ENCODE measurements at places on chromosomes 7 and 10.

- DNase-seq = peak; percentile 37
Observed at GRCh38 chr10:94630017-94630688, 53.4 kb upstream of the CYP2C18 start.

GRCh38 chr7:75915416-75916156 is 631 bp downstream of the POR start:
- DNase-seq = peak; percentile 53

- no peak for DNase-seq
Observed at GRCh38 chr10:14684354-14684753, 90.3 kb downstream of the FAM107B start.

DNA sequence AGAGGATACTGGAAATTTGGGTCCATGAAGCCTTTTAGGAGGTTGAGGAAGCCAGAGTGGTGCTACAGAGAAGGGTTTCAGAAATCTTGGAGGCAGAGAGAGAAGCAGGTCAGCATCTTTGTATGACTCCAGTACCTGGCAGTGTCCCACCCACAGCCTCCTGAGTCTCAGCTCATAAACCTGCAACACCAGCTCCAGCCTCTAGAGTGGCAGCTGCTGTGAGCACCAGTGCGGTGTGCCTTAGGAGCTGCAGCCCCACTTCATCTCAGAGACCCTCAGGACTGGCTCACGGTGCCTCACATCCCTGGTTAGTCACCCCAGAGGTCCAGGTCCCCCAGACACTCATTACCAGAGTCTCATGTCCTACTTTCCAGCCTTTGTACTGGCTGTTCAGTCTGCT is 84.8 kb upstream of the PRKAR2B start:
- peak; percentile 3 for DNase-seq

GRCh38 chr10:52927678-52928077 is 155.1 kb upstream of the MBL2 start:
- DNase-seq = no peak

DNA sequence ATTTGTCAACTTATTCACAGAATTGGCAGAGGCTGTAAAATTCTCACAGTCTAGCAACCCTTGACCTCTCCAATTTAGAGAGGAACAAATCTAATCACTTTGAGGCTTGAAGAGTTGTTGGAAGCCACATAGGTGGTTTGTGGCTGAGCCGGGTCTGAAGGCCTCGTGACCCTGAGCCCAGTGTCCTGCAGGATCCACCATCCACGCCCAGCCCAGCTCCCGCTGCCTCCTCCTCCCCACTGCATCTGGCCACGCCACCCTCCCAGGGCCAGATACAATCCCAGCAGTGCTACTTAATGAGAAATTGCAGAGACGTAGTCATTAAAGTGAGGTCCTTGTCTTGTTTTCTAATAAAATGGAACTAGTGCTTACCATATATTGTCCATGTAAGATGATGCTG is 81.4 kb upstream of the SHH start:
- DNase-seq = no peak

DNA sequence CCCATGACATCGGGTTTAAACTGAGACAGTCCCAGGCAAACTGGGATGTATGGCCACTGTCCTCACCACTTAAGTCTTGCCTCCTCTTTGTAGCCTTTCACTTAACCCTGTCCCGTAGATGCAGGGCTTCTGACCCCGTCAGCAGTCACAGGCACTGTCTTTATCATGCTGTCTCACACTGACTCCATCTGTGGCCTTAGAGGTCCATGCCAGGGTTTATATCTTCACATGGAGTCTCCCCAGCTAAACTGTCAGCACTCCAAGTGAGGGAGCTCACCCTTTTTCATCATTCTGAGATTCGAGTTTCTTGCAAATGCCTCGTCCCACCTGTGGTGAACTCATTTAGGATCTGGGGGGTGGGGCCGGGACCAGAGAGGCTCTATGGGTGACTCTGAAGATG is 2.8 kb downstream of the FKBP6 start:
- DNase-seq = no peak

DNA sequence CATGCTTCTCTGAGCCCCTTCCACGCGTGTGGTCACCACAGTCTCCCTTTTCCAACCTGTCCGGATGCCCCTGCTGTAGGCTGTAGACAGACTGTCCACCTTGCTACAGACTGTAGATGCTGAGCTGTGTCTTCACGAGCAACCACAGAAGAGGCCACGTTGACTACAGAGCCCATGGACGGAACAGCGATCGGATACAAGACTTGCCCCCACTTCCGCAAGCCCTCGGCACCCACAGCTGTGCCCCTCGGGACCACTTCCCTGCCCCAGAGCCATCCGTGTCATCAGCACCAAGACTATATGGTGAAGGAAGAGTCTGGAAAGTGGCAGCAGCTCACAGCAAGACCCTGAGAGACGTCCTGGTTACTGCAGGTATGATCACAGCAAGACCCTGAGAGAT is 491.4 kb downstream of the DNAJB6 start:
- DNase-seq = no peak

GRCh38 chr10:122457934-122458333 is 3.4 kb upstream of the HTRA1 start:
- DNase-seq = no peak

DNA sequence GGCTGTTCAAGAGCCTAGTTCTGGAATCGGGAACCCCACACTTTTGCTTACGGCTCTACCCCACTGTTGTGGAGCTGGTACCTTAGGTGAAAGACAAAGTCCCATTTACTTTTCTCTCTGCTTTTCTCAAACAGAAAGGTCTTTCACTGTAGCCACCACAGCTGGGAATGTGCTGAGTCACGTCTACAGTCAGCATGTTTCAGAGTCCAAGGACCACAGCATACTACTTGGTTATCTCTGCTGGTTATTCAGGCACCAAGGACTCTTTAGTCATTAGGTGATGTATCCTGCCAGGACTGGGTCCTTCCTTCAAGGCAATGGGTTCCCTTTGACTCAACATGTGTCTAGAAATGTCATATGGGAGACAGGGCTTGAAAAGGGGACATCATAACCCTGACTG is 266.8 kb upstream of the STEAP1 start:
- DNase-seq = no peak

- DNase-seq = no peak
Observed at GRCh38 chr10:42976351-42977031, 100.4 kb upstream of the RET start.

- DNase-seq = no peak
Observed at GRCh38 chr7:30196408-30196807, 61.6 kb downstream of the MTURN start.

GRCh38 chr10:29199941-29200679 is 88.8 kb upstream of the LYZL1 start:
- DNase-seq = peak; percentile 4

DNA sequence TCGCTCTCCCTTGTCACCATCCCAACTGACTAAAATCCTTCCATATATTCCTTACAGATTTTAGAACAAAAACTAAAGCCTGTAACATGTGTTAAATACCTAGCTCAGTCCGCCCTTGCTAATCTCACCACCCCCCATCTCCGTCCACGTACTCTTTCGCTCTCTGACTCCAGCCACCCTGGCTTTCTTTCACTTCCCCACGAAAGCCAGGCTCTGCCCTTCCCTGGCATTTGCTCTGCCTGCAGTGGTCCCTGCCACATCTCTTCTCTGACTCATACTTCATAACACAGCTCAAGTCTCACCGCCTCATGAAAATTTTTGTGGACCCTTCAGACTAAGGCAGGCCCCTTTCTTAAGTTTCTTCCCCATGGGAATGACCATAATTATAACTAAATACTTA is 11.7 kb upstream of the GPAM start:
- DNase-seq = no peak

DNA sequence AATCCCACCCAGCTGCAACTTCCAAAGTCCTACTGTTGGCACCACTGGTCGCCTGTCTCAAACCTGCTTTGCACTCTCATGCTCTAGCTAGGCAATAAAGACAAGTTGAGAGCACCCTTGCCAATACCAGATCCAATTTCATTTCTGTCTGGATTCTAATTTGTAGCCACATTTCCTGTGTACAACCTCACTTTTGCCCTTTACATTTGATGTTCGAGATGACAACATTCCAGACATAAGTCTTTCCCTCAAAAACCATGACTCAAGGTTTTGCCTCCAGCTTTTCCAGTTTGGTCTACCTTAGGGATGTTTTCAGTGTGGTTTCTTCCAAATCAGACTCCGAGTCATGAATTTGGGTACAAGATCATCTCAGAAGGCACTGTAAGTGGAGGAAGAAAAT is 309.0 kb downstream of the GPAM start:
- DNase-seq = no peak

- no peak for DNase-seq
Observed at GRCh38 chr7:70267381-70268120, 669.3 kb downstream of the AUTS2 start.

- DNase-seq = no peak
Observed at GRCh38 chr10:43408331-43408709, 666 bp downstream of the HNRNPF start.

- DNase-seq = peak; percentile 21
Observed at GRCh38 chr7:16695621-16696237, 49.7 kb downstream of the BZW2 start.

GRCh38 chr10:126931544-126931943 is 26.3 kb downstream of the DOCK1 start:
- no peak for DNase-seq

GRCh38 chr7:148262721-148263229 is 327.8 kb upstream of the C7orf33 start:
- peak; percentile 57 for DNase-seq
